DMS79 (cell line): ENCODE measurements at places on chromosomes 1 and 21.

GRCh38 chr1:22318279-22318981 lies 133.2 kb upstream of the ZBTB40 start:
- DNase-seq: peak; percentile 74

- no peak for DNase-seq
Observed at GRCh38 chr1:54608566-54609230, 14.6 kb downstream of the FAM151A start.

GRCh38 chr1:239587066-239587465 lies 200.7 kb downstream of the CHRM3 start:
- no peak for DNase-seq

GRCh38 chr1:209086486-209087192 lies 496.9 kb upstream of the CAMK1G start:
- peak; percentile 15 for DNase-seq

DNA sequence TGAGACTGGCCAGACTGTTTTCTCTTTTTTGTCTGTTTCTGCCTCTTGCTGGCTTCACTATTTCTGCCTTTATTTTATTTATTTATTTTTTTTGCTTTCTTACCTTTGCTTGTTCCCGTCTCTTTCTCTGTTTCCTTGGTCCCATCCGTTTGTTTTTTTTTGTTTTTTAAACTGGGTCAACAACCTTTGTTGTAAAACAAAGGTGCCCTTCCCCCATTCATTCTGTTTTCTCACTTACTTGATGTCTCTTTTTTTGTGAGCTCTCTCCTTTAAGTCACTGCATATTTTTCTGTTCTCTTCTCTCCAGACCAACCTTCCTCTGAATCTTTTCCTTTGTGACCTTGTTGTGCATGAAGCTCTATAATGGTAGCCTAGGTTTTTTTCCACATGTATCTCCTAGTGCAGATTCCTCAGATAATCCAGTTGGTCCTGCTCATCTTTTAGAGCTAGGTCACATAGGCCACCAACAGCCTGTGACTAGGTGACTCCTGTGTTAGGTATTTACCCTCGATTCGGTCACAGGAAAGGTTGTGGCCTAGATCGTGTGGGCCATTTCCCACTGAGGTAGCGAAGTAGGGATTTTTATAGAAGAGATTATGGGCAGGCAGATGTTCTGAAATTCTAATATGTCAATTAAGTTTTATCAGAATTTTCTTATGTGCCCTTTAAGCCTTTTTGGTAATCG lies 15.9 kb downstream of the GNAI3 start:
- no peak for DNase-seq
